ENCODE measurements at places on chromosomes 2 and 18.

DNA sequence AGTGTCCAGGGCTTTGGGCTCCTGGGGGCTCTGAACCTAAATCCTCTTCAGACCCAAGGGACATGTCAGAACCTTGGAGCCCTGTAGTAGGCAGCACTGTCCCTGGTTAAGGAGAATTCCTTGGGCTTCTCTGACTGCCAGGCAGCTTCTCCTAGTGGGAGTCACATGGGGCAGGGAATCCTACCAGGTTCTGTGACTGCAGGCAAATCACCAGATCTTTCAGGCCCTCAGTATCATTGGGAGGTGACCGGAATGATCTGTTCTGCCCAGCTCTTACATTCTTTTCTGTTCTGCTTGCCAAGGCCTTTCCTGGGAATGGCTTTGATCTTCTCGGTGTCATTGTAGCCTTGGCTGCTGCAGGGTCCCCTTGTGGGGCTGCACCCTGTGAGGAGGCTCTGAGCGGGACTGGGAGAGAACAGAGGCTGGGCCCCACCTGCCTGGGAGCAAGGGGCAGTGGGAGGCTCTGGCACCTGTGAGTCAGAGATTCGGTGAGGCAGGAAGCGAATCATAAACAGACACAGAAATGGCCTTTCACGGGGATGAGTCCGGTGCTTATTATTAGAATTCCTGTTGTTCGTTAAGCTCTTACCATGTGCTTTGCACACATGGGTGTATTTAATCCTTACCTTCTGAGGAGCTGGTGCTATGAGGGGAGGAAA lies 14.1 kb downstream of the CEP68 start:
- DNase-seq = no peak

DNA sequence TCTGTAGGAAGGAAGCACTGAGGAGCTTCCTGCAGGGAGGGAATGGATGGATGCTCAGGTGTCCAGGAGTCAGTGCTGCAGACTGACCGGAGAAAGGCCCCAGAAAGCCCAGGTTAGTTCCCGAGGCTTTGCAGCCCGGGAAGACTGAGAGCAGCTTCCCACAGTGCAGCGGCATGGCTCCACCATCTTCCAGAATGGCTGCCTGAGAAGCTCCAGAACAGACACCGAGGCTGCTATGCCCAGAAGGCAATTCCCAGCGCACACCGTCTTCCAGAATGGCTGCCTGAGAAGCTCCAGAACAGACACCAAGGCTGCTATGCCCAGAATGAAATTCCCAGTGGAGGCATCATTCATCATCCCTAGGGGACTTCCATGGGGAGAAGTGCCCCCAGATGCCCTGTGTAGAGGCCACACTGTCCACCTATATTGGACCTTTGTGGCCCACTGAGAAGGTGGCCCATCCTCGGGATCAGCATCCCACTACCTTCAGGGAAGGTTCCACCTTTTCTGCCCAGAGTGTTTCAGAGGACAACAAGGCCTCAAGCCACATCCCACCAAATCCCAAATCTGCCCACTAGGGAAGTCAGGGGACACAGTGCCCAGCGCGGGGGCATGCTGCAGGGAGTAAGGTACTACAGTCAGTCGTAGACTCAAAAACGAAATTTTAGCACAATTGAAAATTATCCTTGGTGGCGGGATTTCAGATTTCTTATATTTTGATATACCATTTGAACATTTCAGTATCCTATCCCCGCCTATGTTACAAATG lies 80.5 kb downstream of the KCNF1 start:
- no peak for DNase-seq

- no peak for DNase-seq
These were observed 486.7 kb upstream of the GCFC2 start for GRCh38 chr2:76197428-76197827.

DNA sequence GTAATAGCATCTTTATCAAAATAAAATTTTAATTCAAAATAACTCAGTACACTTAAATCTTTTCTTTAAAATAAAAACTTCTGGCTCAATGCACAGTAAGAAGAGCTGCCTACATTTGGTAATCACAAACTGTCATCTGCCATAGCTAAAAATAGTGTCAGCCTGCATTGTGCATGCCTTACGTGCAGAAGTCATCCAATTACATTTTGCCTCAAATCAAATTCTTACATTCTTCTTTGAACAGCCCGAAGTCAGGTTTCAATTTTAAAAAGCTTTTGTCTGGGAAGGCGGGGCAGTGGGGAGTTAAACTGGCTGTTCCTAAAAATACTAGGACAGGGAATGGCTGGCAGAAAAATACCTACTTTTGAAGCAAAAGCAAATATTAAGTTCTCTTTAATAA lies 51.1 kb downstream of the RTN4 start:
- no peak for DNase-seq

- DNase-seq = no peak
These were observed at the start of gene PID1 for GRCh38 chr2:229270551-229271410. PID1 (minus strand) TSS chr2:229271287; CDS start chr2:229271043, 244 bp downstream.

DNA sequence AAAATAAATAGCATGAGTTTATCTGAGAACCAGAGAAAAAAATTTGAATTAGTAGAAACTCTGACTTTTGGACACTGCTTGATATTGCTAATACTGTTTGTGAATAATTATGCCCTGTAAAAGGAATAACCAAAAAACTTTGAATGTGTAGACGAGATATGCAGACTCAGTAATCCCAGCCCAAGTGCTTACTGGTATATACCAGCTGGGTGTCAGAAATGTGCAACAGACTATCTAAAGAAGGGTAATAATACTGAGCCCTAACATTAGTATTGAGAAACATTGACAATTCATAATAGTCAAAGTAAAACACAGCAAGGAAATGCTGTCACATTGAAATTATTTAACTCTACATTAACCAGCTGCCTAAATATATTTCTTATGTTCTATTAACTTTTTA lies 60.5 kb upstream of the ZC3H15 start:
- no peak for DNase-seq

- DNase-seq = no peak
These were observed 403 bp downstream of the MAP2 start for GRCh38 chr2:209424199-209424701.

DNA sequence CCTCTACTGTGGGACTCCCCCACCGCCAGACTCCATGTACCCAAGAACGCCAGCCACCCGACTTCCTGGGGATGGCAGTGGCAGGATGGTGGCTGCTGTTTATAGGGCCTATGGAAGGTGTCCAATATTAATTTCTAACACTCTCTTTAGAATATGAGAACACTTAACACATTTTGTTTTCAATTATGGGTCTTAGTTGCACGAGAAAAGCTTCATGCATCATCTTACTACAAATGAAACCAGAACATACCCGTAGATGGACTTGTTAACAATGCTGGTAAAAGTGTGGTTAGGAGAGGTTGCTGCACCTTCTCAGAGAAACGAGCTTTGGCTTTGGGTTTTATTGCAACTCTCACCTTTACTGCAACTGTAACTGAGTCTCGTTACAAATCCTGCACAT lies 335.6 kb upstream of the ID2 start:
- no peak for DNase-seq
